Ascending aorta (tissue), 2 donors: ENCODE measurements at places on chromosomes 11 and 22. TPM values are rescaled to one million over a fixed set of nuclear protein-coding genes. Genes with fewer than 3 reads are reported as not detected.

DNA sequence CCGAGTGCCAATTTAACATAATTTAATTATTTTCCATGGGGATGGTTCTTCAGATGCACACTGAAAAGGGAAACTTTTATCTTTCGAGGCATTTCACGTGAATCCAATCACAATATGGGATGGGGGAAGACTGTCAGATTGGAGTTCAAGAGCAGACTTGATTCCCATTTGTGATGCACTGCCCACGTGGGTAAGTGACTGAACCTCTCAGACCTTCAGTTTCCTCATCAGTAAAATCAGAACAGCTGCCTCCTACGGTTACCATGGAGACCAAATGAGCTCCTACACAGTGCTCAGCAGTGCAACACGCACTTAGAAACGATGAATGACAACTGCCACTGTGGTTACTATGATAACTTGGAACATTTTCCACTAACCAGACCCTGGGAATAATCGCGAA is 21.7 kb downstream of the KIAA0930 start:
- H3K4me3 ChIP-seq = no peak overlapping the region
- H3K27me3 ChIP-seq = no peaks in the 10 kb centered on the region
- no peaks in the 10 kb centered on the region for H3K36me3 ChIP-seq
- DNase-seq = no peak
- H3K4me1 ChIP-seq = peaks cover 8% of the 10 kb centered on the region

GRCh38 chr11:42201603-42202148 is 742.2 kb upstream of the LRRC4C start:
- no peaks in the 10 kb centered on the region for H3K4me1 ChIP-seq
- no peaks in the 10 kb centered on the region for H3K36me3 ChIP-seq
- DNase-seq = no peak
- no peaks in the 10 kb centered on the region for H3K27me3 ChIP-seq
- H3K4me3 ChIP-seq = no peak overlapping the region

- peaks cover 15% of the 10 kb centered on the region for H3K27me3 ChIP-seq
- H3K4me1 ChIP-seq = peaks cover 2% of the 10 kb centered on the region
- DNase-seq = no peak
- no peaks in the 10 kb centered on the region for H3K36me3 ChIP-seq
- H3K4me3 ChIP-seq = no peak overlapping the region
- no peak overlapping the region for H3K27ac ChIP-seq
Measured at GRCh38 chr22:39994041-39994565, 651 bp upstream of the FAM83F start.

- no peaks in the 10 kb centered on the region for H3K4me1 ChIP-seq
- H3K27me3 ChIP-seq = no peaks in the 10 kb centered on the region
- no peaks in the 10 kb centered on the region for H3K36me3 ChIP-seq
- DNase-seq = no peak
- H3K27ac ChIP-seq = no peak overlapping the region
Measured at GRCh38 chr11:19026862-19027261, 33.7 kb downstream of the MRGPRX2 start.

- H3K36me3 ChIP-seq = no peaks in the 10 kb centered on the region
- H3K27me3 ChIP-seq = no peaks in the 10 kb centered on the region
- H3K4me1 ChIP-seq = no peaks in the 10 kb centered on the region
- no peak overlapping the region for H3K27ac ChIP-seq
- no peak for DNase-seq
Measured at GRCh38 chr11:131217313-131218310, 152.8 kb upstream of the NTM start.

DNA sequence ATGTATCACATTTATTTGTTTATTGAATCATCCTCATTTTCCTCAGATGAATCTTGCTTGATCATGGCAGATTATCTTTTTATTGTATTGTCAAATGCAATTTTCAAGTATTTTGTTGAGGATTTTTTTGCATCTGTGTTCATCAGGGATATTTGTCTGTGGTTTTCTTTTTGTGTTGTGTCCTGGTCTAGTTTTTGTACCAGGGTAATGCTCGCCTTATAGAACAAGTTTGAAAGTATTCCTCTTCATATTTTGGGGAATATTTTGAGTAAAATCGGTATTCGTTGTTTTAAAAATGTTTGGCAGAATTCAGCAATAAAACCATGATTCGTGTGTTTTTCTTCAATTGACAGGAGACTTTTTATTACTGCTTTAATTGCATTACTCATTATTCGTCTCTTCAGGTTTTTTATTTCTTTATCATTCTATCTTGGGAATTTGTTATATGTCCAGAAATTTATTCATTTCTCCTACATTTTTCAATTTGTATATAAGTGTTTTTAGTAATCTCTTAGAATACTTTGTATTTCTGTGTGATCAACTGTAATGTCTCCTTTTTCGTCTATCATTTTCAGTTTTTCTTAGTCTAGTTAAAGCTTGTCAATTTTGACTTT is 113.4 kb upstream of the SERPIND1 start:
- DNase-seq = no peak
- H3K27me3 ChIP-seq = no peaks in the 10 kb centered on the region
- H3K27ac ChIP-seq = no peak overlapping the region
- H3K36me3 ChIP-seq = no peaks in the 10 kb centered on the region
- H3K4me1 ChIP-seq = no peaks in the 10 kb centered on the region
- H3K4me3 ChIP-seq = no peak overlapping the region

DNA sequence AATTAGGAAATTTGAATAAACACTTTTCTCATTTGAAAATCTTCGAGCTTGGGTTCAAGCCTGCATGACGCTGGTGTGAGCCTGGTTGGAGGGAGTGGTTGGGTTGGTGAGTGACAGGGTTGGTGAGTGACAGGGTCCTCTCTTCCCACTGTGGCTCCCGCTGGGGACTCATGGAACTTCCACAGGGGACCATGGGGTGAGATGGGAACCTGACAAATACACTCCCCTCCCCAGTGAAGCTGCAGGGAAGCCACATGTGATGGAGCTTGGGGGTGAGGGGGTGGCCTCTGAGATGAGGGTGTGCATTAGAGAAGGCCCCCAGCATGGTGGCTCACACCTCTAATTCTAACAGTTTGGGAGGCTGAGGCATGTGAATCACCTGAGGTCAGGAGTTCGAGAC is 66.8 kb downstream of the RTL6 start:
- H3K36me3 ChIP-seq = no peaks in the 10 kb centered on the region
- H3K4me3 ChIP-seq = no peak overlapping the region
- no peaks in the 10 kb centered on the region for H3K4me1 ChIP-seq
- DNase-seq = peak; percentile 43

GRCh38 chr11:128894685-128895084 is 3.5 kb downstream of the KCNJ5 start:
- no peaks in the 10 kb centered on the region for H3K36me3 ChIP-seq
- H3K4me3 ChIP-seq = no peak overlapping the region
- H3K27me3 ChIP-seq = no peaks in the 10 kb centered on the region
- H3K4me1 ChIP-seq = peaks cover 8% of the 10 kb centered on the region

GRCh38 chr11:3056296-3057068 is 741 bp downstream of the CARS1 start:
- H3K36me3 ChIP-seq = peaks cover 5% of the 10 kb centered on the region
- no peaks in the 10 kb centered on the region for H3K27me3 ChIP-seq
- H3K4me3 ChIP-seq = peak overlapping the region; percentile 88
- H3K27ac ChIP-seq = peak overlapping the region; percentile 81

- no peaks in the 10 kb centered on the region for H3K4me1 ChIP-seq
- H3K4me3 ChIP-seq = no peak overlapping the region
- no peaks in the 10 kb centered on the region for H3K27me3 ChIP-seq
- peaks cover 5% of the 10 kb centered on the region for H3K36me3 ChIP-seq
- DNase-seq = no peak
- no peak overlapping the region for H3K27ac ChIP-seq
Measured at GRCh38 chr22:19933341-19934241, 8.0 kb upstream of the COMT start.

GRCh38 chr11:74820763-74821162 is 72.1 kb downstream of the RNF169 start:
- DNase-seq = no peak
- H3K27me3 ChIP-seq = no peaks in the 10 kb centered on the region
- H3K4me3 ChIP-seq = no peak overlapping the region
- no peaks in the 10 kb centered on the region for H3K36me3 ChIP-seq
- peak overlapping the region; percentile 67 for H3K27ac ChIP-seq

- H3K27me3 ChIP-seq = no peaks in the 10 kb centered on the region
- no peak overlapping the region for H3K27ac ChIP-seq
- H3K4me3 ChIP-seq = no peak overlapping the region
- H3K36me3 ChIP-seq = no peaks in the 10 kb centered on the region
Measured at GRCh38 chr22:19815093-19815822, 39.4 kb downstream of the GNB1L start.

DNA sequence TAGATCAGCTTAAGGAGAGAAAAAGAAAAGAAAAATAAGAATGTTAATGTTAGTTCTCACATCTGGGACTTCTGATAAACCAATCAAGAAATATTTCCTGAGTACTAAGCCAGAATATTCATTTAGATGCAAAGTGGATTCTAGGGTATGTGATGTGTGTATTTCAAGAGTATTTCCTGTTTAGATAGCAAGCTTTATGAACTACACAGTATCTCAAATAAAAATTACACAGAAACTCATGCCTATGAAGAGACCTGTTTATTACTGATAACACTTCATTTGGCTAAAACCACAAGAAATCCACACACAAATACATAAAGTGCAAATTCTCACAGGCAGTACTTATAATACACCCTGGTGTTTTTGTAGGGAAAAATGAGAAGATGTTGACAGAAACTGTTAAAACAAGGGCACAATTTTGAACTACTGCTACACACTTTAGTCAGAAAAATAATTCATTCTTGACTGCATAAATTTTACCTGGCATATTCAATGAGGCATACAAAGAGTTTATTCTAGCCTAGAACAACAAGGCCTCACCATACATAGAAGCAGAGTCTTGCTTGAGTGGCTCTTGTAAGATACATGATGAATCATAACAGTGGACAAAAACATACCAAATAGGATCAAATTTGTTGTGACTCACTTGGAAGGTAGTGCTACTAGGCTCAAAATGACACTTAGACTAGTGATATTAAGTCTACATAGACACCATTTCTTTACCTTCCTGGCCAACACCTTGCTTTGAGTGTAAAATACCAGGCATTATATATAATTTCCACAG is 18.8 kb upstream of the P4HA3 start:
- DNase-seq = no peak
- no peaks in the 10 kb centered on the region for H3K27me3 ChIP-seq
- no peak overlapping the region for H3K4me3 ChIP-seq
- H3K4me1 ChIP-seq = peaks cover 10% of the 10 kb centered on the region

GRCh38 chr11:16454289-16454863 is 98.0 kb upstream of the SOX6 start:
- H3K36me3 ChIP-seq = no peaks in the 10 kb centered on the region
- no peaks in the 10 kb centered on the region for H3K4me1 ChIP-seq
- no peak overlapping the region for H3K4me3 ChIP-seq
- no peak for DNase-seq
- no peak overlapping the region for H3K27ac ChIP-seq

- DNase-seq = peak; percentile 76
- no peaks in the 10 kb centered on the region for H3K27me3 ChIP-seq
- peaks cover 28% of the 10 kb centered on the region for H3K4me1 ChIP-seq
Measured at GRCh38 chr22:45450921-45451651, 37.6 kb downstream of the RIBC2 start.

DNA sequence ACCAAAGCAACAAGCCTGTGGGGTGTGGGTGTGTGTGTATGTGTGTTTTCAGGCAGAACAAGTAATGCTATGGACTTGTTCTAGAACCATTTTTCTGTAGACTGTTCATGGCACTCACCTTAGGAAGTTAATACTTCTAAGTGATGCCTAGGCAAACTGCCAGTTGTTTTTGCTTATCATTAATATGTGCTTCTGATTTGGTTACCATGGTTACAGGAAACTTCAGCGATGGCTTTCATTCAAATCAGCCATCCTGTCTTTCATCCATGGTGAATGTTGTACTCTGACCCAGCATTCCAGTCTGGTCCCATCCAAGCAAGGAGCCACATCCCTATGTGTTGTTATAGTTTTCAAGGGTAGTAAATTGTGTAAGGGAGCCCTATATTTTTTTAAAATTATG is 49.8 kb upstream of the ARHGAP20 start:
- H3K4me3 ChIP-seq = no peak overlapping the region
- H3K4me1 ChIP-seq = peaks cover 10% of the 10 kb centered on the region
- H3K27me3 ChIP-seq = no peaks in the 10 kb centered on the region
- no peak overlapping the region for H3K27ac ChIP-seq
- H3K36me3 ChIP-seq = no peaks in the 10 kb centered on the region
- no peak for DNase-seq

Gene CYP2D6
- total RNA-seq = 0.53 TPM

Gene TMEM121B
- 0.11 TPM for total RNA-seq

Gene PNPLA5
- not detected for total RNA-seq

Gene MYRF
- not detected for total RNA-seq

Gene UBE2L6
- 44.9 TPM for total RNA-seq

Gene PANX3
- total RNA-seq = not detected

Gene TENM4
- 11.9 TPM for total RNA-seq

Gene OR10A2
- total RNA-seq = not detected
